Stimulated activated CD8-positive, alpha-beta memory T cell treated with anti-CD3 and anti-CD28 coated beads, Interleukin-4, amount 100 ng/mL, for 1 hour (primary cell): ENCODE measurements at places on chromosomes 1 and 21.

GRCh38 chr1:21022279-21023040 is 154.2 kb downstream of the EIF4G3 start:
- no peak for DNase-seq

- DNase-seq, result no peak
These were observed 25.6 kb upstream of the SLC35A3 start for GRCh38 chr1:99944192-99944591.

- no peak for DNase-seq
These were observed 406 bp downstream of the PUSL1 start for GRCh38 chr1:1308756-1309250.

DNA sequence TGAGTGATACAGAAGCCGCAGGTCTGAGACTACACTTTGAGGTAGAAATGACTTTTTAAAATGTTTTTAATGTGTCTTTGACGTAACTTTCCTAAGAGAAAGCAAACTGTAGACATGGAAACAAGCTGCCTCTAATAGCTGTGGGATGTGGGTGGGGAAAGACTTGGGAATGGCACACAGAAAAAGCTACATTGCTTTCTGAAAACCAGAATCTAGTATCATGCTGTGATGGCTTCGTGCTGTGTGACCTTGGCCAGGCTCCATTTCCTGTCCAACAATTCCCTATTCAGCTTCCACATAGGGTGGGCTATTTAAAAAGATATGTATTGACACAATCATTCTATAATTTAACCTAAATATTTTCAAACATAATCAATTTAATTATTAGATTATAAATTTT is 909.1 kb downstream of the NCAM2 start:
- DNase-seq, result no peak

DNA sequence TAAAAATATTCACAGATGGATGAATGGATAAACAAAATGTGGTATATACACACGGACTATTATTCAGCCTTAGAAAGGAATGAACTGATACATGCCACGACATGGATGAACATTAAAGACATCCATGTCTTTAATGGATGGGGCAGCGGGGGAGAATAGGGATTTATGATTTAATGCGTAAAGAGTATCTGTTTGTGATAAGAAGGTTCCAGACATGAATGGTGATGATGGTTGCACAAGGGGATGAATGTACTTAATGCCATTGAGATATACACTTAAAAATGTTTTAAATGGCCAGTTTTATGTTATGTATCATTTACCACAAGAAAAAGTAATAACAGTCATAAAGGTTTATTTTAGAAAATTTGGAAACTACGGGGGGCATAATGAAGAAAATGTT is 108.6 kb upstream of the WLS start:
- no peak for DNase-seq

GRCh38 chr1:190474650-190475211 is 2.9 kb downstream of the BRINP3 start:
- no peak for DNase-seq
